CD4-positive, alpha-beta T cell (primary cell): ENCODE measurements at places on chromosomes 1 and 21. TPM values are rescaled to one million over a fixed set of nuclear protein-coding genes. Genes with fewer than 3 reads are reported as not detected.

- DNase-seq, result peak; percentile 12
These were observed 69.2 kb downstream of the SH3GLB1 start for GRCh38 chr1:86773341-86774288.

- no peak for DNase-seq
These were observed 11.2 kb downstream of the MYOC start for GRCh38 chr1:171641076-171641864.

KLHDC9 gene
- total RNA-seq, result not detected

GRCh38 chr1:19043579-19044443 lies 87.3 kb upstream of the IFFO2 start:
- DNase-seq, result no peak

GRCh38 chr1:35426097-35426586 lies 131.1 kb downstream of the KIAA0319L start:
- no peak for DNase-seq

DNA sequence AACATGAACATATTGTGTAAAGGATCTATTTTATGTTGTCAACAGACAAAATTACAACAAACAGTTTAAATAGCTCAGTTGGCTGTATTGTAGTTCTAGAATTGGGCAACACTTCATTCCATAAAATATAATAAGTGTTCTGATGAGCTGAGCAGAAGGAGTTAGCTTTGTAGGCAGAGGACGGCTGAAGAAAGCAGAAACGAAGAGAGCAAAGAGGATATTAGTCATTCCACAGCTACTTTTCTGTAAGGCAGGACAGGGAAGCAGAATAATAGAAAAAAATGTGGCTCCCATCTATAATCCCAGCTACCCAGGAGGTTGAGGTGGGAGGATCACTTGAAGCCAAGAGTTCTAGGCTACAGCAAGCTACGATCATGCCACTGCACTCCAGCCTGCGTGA lies 20.2 kb upstream of the IVNS1ABP start:
- no peak for DNase-seq

ERICH3 gene
- not detected for total RNA-seq

POLR3GL gene
- total RNA-seq, result 17.8 TPM

- no peak for DNase-seq
These were observed 86.4 kb downstream of the PLXNA2 start for GRCh38 chr1:208157769-208158168.

- DNase-seq, result no peak
These were observed 327.3 kb upstream of the SGIP1 start for GRCh38 chr1:66206563-66207144.

HOOK1 gene
- 18.1 TPM for total RNA-seq

GRCh38 chr1:15173863-15174614 lies 20.5 kb downstream of the TMEM51 start:
- DNase-seq, result no peak

DNA sequence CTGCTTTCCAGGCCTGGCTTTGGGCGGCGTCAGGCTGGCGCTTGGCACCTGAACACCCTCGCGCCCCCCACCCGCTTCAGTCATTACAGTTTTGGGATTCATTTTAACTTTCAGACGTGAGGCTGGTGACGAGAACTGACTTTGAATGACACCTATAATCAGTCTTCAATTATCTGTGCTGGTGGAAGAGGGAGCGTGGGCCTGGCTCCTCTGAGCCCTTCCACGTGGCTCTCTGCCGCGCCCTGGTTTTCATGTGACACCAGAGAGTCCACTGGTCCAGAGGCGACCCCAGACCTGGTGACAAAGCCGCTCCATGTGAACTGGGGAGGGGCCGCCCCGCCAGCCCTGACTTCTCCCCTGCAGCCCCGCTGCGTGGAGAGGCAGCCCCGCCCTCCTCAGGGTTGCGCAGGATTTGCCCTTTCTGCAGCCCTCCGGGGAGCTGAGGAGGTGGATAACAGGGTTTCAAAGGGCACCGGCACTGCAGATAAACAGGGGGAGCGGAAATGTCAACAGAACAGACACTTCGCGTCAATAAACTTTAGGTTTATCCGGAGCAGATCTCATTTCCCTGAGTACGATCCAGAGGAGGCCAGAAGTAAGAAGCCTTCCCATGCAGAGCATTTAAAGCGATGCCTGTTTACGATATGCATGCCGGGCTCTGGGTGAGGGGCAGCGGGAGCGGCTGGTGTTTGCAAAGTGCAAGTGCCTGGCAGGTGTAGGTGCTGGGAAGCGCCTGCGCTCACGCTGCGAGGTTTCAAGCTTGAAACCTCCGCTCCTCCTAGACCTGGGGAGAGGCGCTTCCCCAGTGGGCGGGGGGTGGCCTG lies 56.4 kb downstream of the AJAP1 start:
- no peak for DNase-seq

GRCh38 chr1:2210084-2210653 lies 15.6 kb upstream of the FAAP20 start:
- no peak for DNase-seq

SPRR2E gene
- total RNA-seq, result not detected

DNA sequence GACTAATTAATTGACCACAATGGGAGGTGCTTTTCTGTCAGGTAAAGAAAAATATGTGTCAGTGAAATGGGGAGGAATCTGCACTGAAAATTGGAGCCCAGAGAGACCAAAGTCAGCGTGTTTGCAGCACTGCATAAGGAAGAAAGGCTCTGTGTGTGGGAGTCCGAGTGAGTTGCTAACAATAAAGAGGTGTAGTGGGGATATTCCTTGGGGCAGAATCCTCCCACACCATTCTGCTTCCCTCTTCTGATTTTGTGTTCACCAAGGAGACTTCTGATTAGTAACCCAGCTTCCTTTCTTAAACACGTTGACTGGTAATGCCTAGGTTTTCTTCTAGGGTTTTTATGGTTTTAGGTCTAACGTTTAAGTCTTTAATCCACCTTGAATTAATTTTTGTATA lies 240.5 kb downstream of the RPS6KC1 start:
- no peak for DNase-seq

PTPRC gene
- 661 TPM for total RNA-seq

DNA sequence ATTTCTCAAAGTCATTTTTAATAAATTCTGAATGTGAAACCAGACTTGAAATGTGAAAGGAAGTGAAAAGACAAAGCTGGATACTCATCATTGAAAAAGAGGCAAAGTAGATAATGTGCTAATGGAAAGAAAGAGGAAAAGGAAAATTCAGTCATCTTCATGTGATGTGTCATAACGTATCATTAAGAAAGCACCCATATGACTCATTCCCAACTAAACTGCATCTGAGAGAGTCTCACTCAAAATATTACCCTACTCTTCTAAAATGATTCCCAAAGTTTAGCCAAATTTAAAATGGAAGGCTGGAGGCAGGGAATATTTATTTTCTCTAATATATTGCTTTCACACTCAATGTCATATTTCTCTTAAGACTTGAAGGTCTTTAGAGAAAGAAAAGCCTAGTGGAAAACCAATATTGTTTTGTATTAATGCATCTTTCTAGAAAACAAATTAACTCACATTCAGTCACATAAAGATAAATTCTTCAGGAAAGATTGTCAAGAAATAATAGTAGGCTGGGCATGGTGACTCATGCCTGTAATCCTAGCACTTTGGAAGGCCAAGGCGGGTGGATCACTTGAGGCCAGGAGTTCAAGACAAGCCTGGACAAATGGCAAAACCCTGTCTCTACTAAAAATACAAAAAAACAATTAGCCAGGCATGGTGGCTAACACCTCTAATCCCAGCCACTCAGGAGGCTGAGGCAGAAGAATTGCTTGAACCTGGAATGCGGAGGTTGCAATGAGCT lies 129.9 kb downstream of the SLC30A10 start:
- no peak for DNase-seq

ITGB2 gene
- total RNA-seq, result 284 TPM

DNA sequence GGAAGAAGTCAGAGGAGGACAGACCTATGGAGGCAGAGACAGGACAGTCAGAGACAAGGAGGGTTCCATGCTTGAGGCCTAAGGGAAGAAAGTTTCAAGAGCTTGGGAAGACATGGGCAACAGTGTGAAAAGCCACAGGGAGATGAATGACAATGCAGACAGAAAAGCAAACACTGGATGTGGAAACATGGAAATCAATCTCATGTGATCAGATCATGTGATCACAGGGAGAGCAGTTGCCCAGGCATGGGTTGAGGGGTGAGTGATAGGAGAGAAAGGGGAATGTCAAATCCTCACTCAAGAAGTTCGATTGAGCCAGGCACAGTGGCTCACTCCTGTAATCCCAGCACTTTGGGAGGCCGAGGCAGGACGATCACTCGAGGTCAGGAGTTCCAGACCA lies 17.2 kb downstream of the PTAFR start:
- no peak for DNase-seq

DNA sequence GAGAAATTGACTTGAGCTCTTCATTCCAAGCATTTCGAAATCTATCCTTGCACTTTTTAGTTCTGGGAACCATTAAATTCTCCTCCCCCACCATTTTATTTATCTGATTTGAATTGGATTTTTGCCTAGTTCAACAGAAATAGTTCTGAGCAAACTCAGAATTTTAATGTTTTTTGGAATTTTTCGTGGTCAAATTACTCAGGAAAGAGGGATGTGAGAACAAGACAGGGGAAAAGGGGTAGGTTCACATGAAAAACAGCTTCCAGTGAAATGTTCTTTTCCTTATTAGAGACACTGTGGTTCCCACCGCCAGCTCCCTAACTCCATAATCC lies 5.7 kb upstream of the ZNF697 start:
- no peak for DNase-seq
